Coronary artery (tissue), 2 donors: ENCODE measurements at places on chromosomes 5 and 9.

DNA sequence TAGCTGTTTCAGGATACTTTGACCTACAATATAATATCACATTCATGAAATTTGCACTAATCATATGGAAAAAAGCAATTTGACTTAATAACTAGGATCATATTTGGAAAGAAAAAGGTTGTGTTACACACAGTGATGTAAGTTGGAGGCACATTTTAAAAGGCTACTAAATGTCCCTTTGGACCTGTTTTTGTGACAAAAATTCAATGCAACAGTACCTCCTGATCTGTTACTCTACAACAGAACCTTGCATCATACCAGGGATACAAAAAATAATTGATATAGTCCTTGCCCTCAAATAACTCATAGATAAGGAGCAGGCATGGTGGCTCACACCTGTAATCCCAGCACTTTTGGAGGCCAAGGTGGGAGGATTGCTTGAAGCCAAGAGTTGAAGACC is 67.1 kb downstream of the BAAT start:
- DNase-seq: no peak

DNA sequence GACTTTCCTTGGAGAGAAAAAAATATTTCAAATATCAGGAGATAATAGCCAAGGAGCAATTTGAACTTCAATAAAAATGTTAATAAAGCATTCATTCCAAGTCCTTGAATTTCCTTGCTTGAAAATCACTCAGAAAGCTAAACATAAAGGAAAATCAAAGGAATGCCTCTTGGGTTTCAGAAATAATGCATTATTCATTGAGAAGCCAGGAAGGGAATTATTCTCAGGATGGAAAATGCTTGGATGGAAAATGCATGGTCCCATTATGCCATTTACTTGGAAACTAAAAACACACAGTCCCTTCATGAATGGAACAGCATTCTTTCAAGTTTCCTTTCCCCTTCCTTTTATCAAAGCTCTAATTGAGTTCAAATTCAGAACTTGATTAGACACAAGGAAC is 160.9 kb downstream of the LPAR1 start:
- DNase-seq: no peak

DNA sequence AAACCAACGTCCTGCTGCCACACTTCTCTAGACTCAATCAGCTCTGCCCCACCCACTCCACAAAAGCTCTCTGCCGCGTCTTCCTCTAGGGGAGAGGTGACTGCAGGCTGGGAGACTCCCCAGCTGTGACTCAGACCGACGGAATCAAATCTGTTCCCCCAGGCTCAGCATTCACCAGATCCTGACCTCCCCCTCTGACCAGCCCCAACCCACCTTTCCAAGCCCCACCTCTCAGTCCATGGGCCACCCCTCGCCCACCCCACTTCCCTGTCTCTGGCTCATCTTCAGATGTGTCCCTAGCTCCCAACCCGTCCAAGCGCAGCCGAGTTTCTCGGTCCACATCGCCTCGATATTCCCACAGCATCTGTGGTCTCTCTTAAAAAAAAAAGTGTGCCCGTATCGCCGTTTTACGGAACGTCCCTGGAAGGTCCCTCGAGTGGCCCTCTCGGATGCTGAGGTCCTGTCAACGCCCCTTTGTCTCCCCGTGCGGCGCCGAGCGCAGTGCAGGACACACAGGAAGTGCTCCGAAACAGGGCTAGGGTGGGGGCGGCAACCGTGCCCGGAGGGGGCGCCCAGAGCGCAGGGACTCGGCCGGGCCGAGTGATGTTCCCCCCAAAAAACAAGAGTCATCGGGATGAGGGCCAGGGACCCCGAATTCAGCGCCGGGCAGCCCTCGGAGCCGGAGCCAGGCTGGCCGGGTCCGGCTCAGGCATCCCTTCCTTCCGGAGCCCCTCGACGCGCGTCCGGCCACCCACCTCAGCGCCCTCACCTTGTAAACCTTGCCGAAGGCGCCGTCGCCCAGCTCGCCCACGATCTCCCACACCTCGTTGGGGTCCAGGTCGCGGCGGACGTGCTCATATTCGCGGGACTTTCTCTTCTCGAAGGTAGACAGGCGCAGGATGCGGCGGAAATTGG is 649 bp downstream of the STK10 start:
- DNase-seq: no peak

GRCh38 chr5:20604992-20605391 is 617.0 kb upstream of the CDH18 start:
- no peak for DNase-seq

DNA sequence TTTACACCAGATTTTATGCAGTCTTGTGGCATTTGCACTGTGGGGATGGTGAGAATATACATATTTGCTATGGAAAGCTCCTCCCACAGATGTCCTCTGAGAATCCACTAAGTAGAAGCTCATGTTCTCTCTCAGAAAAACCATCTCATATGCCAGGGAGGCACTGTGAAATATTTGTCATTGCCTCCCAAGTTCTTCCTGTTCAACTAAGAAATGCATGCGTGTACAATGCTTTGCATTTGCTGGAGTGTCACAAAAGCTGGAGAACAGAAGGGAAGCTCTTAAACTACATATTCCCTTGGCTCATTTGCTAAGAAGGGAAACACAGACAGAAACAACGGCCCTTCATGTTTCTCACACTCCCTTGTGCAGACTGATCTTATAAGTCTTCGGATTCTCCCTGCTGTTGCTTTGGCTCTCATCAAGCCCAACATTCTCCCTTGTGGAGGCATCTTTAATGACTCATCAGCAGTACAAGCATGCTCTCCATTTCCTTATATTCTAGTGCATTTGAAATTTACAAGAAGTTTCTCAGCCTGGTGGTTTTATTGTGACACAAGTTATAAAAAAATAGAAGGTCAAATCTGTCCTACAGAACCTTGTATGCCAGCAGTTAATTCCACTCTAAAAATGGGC is 220.6 kb downstream of the TRIM36 start:
- DNase-seq: no peak
